ENCODE measurements at places on chromosomes 5 and 9. TPM values are rescaled to one million over a fixed set of nuclear protein-coding genes. Genes with fewer than 3 reads are reported as not detected.

FASTKD3 gene
- 7.7 TPM for total RNA-seq

GRCh38 chr9:87827341-87827740 is 55.3 kb upstream of the SPATA31E1 start:
- no peak for DNase-seq

DNA sequence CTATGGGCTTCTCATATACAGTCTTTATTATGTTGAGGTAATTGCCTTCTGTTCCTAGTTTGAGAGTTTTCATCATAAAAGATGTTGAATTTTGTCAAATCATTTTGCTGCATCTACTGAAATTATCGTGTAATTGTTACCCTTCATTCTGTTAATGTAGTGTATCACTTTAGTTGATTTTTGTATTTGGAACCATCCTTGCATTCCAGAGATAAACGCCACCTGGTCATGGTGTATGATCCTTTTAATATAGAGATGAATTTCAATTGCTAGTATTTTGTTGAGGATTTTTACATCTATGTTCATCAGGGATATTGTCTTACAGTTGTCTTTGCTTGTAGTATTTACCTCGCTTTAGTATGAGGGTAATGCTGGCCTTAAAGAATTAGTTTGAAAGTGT is 19.3 kb downstream of the MEIKIN start:
- no peak for DNase-seq

PCDHAC2 gene
- total RNA-seq, result not detected

FCN2 gene
- total RNA-seq, result not detected

PCDHGA9 gene
- total RNA-seq, result 0.07 TPM

DNA sequence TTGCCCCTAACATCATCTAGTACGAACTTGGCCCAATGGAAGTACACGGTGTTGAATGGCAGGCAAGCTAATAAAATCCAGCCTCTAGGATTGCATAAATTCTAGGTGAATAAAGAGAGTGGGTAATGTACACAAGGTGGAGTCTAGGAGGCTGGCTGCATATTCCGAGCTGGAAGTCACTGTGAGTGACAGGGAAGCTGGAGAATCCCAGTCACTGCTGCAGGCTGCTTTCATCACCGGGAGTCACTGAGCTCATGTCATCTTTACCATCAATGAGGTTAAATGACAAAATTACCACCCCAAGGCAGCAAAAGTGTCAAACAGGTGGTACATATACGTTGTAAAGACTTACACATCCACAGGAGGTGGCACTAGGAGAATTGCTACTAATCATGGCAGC is 91.3 kb upstream of the HMHB1 start:
- DNase-seq, result no peak

DNA sequence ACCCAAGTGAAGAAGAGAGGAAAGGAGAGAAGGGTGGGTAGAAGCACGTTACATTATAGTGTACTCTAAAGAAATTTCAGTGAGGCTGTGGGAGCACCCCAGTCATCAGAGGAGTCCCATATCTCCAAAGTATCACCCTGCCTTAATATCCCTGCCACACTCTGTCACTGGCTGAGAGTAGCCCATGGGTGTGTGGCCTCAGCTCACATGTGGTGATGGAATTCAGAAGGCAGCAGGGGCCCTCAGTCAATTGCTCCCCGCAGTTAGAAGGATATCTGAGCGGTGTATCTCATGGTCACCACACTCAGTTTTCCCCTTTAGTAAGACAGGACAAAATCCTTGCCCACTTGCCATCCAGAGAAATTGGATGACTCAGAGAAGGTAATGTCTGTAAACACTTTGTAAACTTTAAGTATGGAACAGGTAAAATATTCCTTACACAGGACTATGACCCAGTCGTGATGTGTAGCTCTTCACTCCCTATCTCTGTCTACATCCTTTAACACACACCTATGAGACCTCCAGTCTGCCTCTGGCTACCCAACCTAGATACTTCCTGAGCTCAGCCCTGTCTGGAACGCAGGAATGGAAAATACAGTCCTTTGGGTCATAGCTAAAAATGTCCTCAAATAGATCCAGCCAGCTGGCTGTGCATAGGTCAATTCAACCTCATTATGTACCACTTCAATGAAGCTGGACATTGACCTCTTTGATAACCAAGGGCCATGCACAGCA is 24.3 kb upstream of the PLIN2 start:
- no peak for DNase-seq

GRCh38 chr5:175059687-175060211 is 335.4 kb downstream of the MSX2 start:
- DNase-seq, result peak; percentile 60

DNA sequence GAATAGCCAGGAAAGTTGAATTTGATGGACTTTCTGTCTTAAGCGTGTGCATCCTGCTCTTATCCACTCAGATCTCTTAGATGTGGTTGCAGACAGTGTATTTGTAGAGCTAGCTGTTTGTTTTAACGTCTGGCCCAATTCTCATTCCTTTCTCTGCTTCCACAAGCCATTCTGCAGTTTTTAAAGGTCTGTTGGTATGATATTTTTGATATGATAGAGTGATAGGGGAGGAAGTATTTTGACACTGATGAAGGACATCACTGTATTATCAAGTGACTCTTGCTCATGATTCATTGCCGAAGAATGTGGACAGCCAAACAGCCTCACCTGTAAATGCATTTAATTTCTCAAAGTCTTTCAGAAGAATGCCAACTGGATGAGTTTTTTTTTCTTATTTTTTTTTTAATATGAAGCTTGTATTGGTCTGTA is 4.5 kb downstream of the TJP2 start:
- no peak for DNase-seq

DNA sequence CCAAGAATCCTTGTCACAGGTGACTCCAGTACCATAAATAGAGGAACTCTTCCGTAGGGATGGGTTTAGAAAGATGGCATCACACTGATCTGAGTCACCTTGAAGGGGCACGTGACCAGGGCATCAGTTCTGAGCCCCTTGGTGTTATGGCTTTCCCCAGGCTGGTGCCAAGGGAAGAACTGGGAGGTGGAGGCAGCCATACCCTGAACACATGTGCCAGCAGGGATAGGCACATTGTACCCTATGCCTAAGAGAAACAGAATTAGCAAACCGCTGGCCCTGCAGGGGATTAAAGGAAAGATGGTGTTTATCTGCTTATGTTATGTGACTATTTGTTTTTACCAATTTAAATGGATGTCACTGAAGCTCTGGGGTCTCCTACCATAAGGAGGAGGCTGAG is 196.2 kb downstream of the RGS3 start:
- DNase-seq, result no peak

PCYOX1L gene
- 19.9 TPM for total RNA-seq

DNA sequence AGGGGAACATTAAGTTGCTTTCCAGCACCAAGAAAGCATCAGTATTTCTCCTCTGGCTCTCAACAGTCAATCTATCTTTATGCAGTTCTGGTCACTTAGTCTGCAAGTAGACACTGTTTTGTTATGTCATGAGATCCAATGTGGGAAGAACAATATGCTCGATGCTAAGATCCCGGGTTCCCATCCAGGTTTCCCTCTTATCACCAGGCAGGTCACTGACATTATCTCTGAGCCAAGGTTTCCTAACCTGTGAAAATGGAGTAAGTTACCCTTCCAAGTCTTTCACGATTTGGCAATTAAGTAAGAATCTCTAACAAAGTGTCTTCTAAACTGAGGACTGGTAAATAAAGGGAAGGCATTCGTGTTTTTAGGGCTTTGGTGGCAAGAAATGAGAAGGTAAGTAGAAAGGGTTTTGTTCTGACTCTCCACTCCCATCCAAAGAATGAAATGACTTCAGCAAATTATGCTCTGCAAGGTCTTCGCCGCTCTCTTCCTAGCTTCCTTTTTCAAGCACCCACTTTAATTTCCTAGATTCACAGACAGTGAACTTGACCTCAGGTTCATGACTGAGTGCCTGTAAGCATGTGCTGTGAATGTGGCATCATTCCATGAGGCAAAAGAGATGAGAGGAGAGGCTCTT is 86.4 kb downstream of the DCP2 start:
- DNase-seq, result no peak

- DNase-seq, result no peak
Observed at GRCh38 chr5:1827025-1827885, 26.0 kb downstream of the NDUFS6 start.

LCN9 gene
- total RNA-seq, result not detected

DNA sequence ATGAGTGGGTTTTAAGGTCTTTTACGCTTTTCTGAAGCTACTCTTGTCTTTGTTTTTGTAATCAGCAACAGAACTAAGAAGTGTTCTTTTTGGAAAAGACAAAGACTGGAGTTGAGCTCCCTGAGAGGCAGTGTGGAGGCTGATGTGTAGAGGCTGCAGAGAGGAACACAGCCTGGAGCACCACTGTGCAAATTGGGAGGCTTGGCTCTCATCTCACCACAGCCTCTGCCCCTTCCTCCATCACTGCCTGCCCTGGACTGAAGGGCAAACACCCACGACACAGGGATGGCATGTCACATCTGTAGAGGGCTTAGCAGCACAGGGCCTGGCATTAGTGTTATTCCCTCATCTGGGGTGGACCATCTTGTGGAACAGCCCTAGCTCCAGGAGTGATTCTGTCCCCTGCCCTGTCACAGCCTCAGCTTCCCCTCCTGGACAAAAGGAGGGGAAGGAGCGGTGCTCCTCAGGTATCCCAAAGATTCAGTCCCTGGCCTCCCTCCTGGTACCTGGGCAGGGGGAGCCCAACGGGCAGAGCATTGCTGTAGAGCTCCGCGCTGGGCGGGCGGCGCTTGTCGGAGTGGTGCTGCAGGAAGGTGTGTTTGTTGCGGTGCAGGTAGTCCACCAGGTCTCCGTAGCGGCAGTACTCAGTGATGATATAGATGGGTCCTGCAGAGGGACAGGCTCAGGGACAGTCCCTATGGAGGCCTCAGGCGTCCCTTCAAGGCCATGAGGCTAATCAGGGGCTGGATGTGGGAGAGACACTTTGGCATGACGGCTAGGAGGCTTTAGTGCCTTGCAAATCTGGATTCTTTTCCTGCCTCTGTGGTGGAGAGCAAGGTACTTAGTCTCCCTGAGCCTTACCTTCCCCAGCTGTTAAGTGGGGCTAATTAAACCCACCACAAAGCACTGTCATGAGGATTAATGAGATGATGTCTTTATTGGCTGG is 32.8 kb downstream of the PDGFRB start:
- DNase-seq, result no peak

IRX2 gene
- not detected for total RNA-seq

- DNase-seq, result no peak
Observed at GRCh38 chr5:39369123-39369815, 5.0 kb upstream of the C9 start.

PRDM9 gene
- total RNA-seq, result not detected

- peak; percentile 95 for DNase-seq
Observed at GRCh38 chr5:141923448-141924313, at the start of gene DELE1. TSS of gene DELE1 (plus strand) at chr5:141923871. CDS start at chr5:141923942, 71 bp downstream.

DNA sequence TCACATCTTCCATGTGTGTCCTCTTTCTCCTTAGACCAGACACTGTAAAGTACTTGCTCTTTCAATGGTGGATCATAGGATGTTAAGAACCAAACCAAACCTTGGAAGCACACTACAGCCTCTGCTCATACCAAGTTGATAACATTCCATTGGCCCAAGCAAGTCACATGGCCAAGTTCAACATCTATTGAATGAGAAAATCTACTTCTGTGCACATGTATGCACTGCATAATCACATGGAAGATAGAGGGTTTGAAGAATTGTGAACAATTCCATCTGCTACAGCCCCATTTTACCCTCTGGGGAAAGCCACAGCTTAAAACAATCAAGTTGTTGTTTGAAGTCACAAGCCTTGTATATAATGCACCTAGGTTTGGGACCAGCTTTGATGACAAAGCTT is 68.2 kb downstream of the MFAP3 start:
- DNase-seq, result no peak

GRCh38 chr9:34590381-34591247 is 1.1 kb upstream of the CNTFR start:
- DNase-seq, result peak; percentile 20

DNA sequence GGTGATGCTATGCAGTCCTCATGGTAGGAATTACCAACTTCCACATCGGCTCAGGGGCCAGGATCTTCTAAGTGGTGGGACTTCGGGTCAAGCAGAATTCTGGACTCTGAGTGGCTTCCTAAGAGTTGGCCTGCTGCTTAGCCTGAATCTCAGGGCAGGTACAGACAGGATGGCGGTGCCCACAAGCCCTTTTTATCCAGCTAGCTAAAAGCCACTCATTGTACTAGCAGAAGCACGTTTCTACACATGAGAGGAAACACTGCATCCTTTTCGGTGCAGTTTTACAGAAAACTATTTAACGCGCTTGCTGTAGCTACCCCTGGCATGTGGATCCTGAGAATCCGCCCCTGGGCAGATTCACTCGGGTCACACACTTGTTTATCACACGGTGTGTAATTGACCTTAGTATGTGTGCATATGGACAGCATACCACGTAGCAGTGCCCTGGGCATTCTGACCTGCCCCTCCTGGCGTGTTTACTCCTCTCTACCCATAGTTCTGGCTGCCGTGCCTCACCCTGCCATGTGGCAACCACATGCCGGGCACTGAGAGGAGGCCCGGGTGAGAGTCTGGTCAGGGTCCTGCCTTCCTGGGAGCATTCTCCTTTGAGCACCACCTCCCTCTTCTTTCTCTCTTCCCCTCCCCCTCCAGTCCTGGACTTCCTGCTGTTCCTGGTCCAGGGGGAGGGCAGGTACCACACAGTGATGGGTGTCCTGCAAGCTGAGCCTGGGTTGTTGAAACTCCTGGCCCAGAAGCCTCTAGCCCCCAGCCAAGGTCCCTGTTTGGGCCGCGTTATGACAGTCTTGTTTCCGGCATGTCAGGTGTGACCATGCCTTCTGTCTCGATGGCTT is 65.9 kb downstream of the DAB2IP start:
- DNase-seq, result no peak

- no peak for DNase-seq
Observed at GRCh38 chr5:12217039-12217438, 312.8 kb upstream of the CTNND2 start.

PRRX2 gene
- 0.83 TPM for total RNA-seq

SURF4 gene
- 302 TPM for total RNA-seq

- DNase-seq, result no peak
Observed at GRCh38 chr5:35248843-35249780, 18.8 kb upstream of the PRLR start.

GRCh38 chr5:54045077-54045792 is 265.1 kb downstream of the ARL15 start:
- DNase-seq, result no peak

- no peak for DNase-seq
Observed at GRCh38 chr5:68033961-68034571, 181.5 kb upstream of the PIK3R1 start.

PCDHGB5 gene
- 0.12 TPM for total RNA-seq

S1PR3 gene
- 0.91 TPM for total RNA-seq

GABRB2 gene
- not detected for total RNA-seq

DNA sequence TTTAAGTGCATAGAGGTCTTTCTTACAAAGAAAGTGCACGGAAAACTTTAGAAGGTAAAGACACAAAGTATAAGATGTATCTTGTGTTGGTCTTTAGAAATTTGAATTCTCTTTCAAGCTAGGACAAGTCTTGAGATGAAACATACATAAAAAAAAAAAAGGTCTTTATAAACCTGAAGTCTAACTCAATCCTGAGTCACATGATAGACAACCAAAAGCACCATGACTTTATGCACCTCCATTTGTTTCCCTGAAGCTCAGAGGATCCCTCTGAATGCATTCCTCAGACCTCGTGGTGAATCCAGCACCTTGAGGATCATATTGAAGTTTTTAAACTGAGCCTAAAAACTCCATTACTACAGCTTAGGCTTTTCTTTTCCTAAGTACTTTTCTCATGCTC is 91.8 kb downstream of the RAB3C start:
- no peak for DNase-seq

ADAMTSL2 gene
- total RNA-seq, result 0.14 TPM
